ENCODE measurements at places on chromosomes 7 and 10.

DNA sequence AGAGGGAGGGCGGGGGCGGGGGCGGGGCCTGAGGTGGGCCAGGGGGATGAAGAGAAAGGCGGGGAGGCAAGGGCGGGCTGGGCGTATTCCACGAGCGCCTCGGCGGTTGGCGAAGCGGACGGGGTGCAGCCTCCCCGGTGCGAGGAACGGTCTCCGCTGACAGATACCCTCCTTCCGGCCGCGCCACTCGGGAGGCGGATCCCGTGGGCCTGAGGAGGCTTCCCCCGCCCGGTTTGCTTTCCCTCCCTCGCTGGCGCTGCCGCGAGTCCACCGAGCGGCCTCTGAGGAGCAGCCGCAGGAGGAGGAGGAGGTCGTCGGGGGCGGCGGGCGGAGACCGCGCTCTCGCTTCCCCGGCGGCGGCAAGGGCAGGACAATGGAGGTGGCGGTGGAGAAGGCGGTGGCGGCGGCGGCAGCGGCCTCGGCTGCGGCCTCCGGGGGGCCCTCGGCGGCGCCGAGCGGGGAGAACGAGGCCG is at the start of gene TRIM24:
Gene TRIM24, plus strand, starts transcription at position 84 of the 473 bp plus-strand sequence. Its CDS starts 290 bp downstream, at position 374.
- no peak for DNase-seq

GRCh38 chr7:45138433-45139267 is 18.9 kb upstream of the RAMP3 start:
- DNase-seq = no peak

GRCh38 chr10:60937784-60938654 is 6.0 kb downstream of the RHOBTB1 start:
- DNase-seq = peak; percentile 44

DNA sequence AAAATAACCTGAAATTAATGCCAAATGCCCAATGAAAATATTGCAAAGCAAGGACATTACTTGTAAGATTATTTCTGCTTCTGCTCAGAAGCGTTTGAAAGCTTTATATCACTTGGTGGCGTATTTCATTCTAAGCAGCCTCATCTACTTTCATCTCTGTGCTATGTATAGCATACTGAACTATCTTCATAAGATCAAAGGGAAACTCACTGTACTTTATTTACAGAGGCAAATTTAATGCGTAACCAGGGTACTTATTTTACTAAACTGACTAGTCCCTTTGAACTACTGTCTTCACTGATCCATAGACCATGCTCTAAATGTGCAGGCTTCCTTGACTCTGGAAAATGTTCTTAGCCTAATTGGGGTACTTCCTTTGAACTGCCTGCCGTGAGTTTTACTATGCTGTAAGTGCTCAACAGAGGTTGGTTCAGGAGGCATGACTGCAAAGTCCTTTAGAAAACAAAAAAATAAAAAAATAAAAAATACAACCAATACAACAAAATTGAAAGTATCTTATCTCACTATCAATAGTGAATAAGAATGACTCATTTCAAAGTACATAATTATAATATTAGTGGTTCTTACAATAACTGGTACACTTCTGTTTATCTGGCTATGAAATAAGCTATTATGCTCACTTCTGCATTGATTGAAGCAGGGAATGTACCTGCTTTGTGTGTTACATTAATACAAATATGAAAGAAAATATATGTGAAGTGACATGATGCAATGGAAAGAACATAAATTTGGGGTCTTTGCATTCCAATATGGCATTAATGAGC is 41.0 kb upstream of the TSPAN12 start:
- no peak for DNase-seq

GRCh38 chr7:475951-476441 is 43.6 kb downstream of the PDGFA start:
- no peak for DNase-seq

GRCh38 chr7:149866139-149866778 is 7.5 kb upstream of the ATP6V0E2 start:
- DNase-seq = no peak

- DNase-seq = no peak
Observed at GRCh38 chr7:44066494-44067063, 1.2 kb upstream of the PGAM2 start.

DNA sequence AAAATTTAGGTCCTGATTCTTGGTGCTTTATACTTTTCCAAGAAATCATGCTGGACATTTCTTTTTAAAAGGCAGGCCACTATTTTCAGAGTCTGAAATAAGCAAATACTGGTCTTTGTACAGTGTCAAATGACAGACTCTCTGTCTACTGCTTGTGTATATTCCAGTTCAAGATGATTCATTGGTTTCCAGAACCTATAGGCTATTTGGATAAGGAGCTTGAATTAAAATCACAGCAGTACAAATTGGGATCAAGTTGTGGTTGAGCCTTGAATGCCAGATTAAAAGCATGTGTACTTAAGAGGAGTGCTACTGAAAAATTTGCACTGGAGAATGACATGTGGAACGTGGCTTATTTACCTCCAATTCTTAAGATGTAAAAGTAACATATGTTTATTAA is 10.7 kb downstream of the KMT2E start:
- peak; percentile 42 for DNase-seq

- DNase-seq = no peak
Observed at GRCh38 chr7:110557-111232, 81.7 kb upstream of the FAM20C start.

- no peak for DNase-seq
Observed at GRCh38 chr7:2805213-2805944, 38.7 kb downstream of the GNA12 start.

Data from RKO (cell line).